ENCODE measurements at places on chromosomes 12 and 14.

DNA sequence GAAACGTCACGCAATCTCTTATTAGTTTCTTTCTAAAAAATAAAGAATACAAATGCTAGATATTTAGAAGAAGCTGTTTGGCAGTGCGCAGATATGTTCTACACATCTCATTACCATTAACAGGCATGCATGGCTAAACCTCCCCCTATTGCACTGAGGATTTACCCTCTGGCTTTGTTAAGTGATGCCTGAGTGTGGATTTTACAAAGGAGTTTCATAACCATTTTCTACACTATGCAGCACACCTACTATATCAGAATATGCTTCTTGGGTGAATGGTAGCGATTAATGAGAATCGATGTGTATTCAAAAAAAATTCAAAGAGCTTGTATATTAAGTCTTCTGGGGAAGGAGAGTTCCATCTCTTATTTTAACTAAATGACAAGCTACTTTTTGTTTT is 1.1 kb upstream of the RMST start:
- DNase-seq = no peak

- DNase-seq = no peak
Measured at GRCh38 chr12:93733358-93733757, 56.2 kb downstream of the CRADD start.

DNA sequence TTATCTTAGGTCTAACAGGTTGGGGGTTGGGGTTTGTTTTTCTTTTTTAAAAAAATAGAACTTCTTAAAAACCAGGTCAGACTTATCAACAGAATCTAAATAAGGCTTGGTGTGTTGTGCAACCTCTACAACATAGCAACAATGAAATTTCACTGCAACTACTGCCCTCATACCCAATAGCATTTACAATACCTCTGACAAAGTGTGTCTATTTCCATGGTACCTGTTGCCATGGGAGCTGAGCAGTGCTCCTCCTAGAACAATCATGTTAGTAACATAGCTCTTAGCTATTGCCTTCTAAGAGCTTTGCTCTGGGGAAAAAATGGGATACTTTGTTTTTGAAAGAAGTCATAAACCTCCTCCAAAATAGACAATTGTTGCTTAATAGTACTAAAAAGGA is 103.3 kb upstream of the CCDC175 start:
- peak; percentile 73 for DNase-seq

GRCh38 chr12:120760349-120761254 is 35.0 kb downstream of the ACADS start:
- DNase-seq = no peak

DNA sequence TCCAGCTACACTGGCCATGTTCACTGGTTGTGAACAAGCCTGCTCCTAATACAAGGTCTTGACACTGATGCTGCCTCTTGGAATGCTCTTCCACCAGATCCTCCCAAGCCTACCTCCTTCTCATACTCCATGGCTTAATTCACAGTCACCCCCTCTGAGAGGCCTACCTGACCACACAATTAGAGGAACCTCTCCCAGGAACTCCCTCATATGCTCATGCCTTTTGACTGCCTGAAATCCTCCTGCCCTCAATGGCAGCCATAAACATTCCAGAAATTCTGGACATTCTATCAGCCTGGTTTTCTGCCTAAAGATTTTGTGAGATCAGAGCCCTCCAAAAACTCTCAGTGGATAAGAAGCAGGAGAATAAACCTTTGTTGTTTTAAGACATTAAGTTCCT is 340.2 kb downstream of the C12orf75 start:
- DNase-seq = no peak

GRCh38 chr12:130972586-130972950 is 18.9 kb downstream of the ADGRD1 start:
- DNase-seq = no peak

DNA sequence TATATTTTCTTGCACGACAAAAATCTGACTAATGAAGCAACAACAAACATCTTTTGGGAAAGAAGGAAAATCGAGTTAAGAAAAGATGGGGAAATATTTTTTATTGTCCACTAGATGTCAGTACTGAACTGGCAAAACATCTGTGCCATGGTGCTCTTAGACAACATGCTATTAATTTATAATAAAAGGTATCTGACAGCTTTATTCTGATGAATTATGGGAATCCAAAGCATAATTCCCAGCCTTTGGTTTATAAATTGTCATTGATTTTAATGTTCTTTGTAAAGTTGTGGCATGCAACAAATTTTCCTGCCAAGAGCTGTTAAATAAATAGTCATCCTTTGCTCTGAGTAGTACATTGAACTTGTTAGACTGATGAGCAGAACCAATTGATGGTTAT is 231.2 kb downstream of the ETNK1 start:
- DNase-seq = peak; percentile 49

- DNase-seq = no peak
Measured at GRCh38 chr12:109888179-109889020, 8.1 kb upstream of the GLTP start.

DNA sequence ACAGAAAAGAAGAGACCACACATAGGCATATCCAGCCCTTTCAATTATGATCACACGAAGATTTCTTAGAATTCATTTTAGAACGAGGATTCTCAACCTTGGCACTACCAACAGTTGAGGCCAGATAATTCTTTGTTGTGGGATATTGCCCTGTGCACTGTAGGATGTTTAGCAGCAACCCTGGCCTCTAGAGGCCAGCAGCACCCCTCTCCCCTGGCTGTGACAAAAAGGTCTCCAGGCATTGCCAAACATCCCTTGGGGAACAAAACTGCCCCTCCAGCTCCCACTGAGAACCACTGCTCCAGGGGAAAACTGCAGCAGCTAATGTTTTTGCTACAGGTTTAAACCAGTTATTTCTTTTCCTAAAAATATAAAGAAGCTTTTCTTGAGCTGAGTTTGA is 7.1 kb downstream of the NT5DC3 start:
- no peak for DNase-seq

DNA sequence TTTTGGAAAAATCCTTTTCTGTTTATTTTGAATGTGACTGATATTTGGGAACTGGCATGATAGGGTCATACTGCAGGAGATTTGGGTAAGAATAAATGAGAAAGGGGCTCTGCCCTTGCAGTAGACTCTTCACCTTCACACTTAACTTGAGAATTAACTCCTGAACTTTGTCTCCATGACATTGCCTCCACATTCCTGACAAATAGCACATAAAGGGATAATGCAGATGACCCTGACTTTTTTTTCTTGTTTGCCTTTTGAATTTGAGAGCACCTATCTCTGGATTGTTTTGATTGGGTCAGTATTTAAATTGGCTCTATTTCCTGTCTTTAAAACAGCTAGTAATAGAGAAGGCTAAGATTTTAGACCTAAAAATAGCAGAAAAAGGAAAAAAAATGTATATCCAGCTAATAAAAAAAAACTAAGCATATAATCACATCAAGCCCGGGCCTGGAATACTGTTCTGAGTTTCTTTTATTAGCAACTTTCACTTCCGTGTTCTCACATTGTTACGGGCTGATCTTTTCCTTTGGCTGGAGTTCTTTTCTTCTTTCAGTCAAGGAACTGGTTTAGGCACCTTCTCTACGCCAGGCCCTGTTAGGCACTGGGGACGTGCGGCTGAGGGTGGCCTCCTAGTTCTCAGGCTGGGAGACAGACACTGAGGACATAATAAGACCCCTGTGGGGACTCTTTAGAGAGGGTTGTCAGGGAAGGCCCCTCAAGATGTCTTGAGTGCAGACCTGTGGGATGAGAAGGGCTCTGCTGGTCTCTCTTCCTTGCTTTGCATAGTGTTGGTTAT is 53.1 kb upstream of the GNPNAT1 start:
- no peak for DNase-seq

DNA sequence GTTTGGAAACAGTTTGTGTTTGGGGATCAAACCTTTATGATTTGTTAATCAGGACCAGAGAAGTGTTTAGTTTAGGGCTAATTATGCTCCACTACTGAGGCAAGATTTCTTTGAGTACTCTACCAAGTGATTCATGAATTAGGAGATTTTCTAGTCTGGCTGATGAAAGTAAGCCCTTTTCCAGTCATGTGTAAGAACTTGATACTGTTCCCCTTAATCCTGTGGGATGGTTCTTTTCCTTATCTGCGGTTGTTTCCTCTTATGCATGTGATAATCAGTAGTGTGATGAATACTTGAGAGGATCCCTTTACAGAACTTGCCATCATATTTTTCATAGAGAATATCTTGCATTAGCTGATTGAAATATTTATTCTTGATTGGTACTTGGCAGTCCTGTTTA is 42.1 kb downstream of the DYRK2 start:
- no peak for DNase-seq

GRCh38 chr14:88802596-88802995 is 9.8 kb upstream of the EML5 start:
- DNase-seq = no peak

DNA sequence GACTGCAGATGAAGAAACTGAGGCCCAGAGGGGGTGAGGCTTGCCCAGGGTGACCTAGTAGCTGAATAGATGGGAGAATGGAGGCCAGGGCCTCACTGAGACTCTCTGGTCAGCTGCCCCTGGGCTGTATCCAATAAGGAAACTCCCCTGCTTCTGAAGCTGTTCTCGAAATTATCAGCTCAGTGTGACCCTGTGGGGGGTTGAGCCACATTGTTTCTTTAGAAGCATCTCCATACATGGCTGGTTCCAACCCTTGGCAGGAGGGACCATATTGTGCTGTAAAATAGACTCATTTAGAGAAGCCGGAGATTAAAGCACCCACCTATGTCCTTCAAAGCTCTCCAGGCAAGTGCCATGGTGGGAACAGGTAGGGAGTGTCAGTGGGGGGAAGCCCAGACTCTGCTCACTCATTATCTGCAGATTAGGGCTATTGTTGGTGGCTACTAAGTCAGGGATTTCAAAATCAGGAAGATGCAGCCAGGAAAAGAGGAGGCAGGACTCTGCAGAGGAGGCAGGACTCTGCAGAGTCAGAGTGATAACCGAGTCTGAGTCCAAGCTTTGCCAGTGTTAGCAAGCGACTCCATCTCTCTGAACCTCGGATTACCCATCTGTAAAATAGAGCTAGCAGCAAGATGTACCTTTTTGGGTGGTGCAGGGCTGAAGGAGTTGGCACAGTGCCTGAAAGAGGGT is 3.5 kb downstream of the SERPINA5 start:
- DNase-seq = no peak

- DNase-seq = no peak
Measured at GRCh38 chr14:21236948-21237797, 32.1 kb downstream of the HNRNPC start.

GRCh38 chr12:25074954-25075353 is 120.0 kb downstream of the DNAI7 start:
- DNase-seq = no peak

GRCh38 chr12:47805417-47805816 is 14.3 kb downstream of the HDAC7 start:
- no peak for DNase-seq

DNA sequence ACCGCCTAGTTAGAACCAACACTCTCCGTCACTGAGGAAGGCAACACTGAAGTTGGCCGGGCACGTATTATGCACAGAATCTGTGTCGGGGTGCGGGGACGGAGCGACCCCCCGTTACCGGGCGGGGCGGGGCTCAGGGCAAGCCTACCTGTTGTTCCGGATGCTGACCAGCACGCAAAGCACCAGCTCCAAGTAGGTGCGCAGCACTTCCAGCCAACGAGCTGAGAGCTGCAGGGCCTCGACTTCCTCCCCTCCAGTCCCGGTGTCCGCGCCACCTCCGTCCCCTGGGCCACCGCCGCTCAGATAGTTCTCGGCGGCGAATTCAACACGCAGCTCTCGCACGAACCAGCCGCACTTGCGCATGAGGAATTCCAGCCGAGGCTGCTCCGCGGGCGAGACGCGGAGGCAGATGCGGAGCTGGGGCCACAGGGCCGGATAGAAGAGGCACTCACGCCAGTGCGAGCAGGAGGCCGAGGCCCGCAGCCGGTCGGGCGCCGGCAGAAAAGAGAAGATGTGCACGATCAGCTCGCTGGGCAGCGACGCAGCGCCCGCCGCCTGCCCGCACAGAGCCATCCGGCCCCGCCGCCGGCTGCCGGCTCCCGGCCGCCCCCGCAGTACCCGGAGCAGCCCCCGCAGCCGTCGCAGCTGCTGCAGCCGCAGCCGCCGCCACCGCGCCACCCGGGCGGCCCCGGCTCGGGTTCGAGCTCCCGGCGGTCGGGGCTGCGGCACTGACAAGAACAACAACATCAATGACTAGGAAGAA is 636 bp downstream of the FBXO33 start:
- no peak for DNase-seq

GRCh38 chr12:85920324-85920947 is 46.3 kb downstream of the NTS start:
- peak; percentile 40 for DNase-seq

- DNase-seq = no peak
Measured at GRCh38 chr12:27456618-27457017, 10.1 kb downstream of the SMCO2 start.

- no peak for DNase-seq
Measured at GRCh38 chr14:36212577-36212976, 36.1 kb upstream of the PTCSC3 start.

DNA sequence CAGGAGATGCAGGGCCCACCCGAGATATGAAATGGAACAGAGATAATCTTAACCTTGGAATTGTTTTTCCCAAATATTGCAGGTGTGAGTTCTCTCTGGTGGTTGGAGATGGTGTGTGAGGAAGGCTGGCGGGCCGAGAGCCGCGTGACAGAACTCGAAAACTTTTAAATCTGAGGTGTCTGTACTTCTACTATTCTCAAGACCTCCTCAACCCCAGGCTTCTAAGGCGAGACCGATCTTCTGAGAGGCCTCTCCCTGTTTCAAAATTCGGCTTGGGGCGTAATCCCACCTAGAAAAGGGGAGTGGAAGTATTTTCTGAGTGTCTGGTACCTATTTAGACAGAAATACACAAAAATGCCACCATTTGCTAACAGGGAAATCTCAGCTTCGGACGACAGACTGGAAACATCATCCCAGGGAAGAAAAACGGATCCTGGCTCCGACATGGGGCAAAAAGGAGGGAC is 611 bp downstream of the SARNP start:
- no peak for DNase-seq

DNA sequence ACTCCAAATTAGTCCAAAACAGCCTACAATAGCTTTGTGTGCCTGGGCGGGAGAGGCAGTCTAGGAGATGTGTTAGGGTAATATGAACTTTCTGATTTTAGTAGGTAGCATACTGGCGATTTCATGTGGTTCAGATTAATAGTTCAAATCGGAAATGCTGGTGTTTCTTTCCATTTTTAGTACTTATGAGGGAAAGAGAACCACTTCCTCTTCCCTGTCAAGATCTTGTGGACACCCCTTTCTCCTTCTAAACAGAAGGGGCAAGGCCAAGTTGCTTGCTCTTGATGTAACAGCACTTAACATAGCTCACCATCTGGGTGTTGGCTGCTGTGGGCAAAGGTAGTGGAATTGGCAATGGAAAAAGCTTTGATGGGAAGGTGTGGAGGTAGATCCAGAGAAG is 32.2 kb upstream of the IGF1 start:
- no peak for DNase-seq

DNA sequence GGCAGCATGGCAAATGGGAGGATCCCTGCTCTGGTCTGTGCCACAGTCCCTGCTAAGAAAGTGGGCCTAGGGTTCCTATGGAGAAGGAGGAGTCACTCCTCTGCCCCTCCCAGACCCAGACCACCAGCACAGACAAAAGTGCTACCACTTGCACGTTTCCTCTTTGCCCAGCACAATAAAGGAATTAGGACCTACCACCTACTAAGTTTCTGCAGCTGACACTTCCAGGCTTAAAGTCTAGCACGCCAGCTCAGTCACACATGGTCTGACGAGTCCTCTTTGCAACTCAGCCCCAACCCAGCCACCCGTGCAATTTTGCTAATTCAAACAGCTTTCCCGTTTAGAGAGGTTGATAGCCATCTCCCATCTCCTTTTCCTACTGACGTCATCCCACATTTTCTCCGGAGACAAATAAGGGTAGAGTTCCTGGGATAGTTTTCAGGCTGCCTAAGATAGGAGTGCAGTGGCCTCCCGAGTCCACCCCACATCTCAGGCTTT is 66.2 kb upstream of the PTGR2 start:
- no peak for DNase-seq
